Activated CD8-positive, alpha-beta memory T cell treated with anti-CD3 and anti-CD28 coated beads, Interleukin-2, amount 50 U/mL, for 48 hours (primary cell): ENCODE measurements at places on chromosomes 1 and 21.
A peak's percentile ranks its signal among the peaks of the same experiment; 100 is the strongest.

- no peak for DNase-seq
Observed at GRCh38 chr1:224300346-224300745, 29.6 kb downstream of the NVL start.

GRCh38 chr1:42913426-42914091, 45.1 kb downstream of the SLC2A1 start:
- no peak for DNase-seq

GRCh38 chr1:92544756-92545165, 58.0 kb upstream of the GFI1 start:
- no peak for DNase-seq

DNA sequence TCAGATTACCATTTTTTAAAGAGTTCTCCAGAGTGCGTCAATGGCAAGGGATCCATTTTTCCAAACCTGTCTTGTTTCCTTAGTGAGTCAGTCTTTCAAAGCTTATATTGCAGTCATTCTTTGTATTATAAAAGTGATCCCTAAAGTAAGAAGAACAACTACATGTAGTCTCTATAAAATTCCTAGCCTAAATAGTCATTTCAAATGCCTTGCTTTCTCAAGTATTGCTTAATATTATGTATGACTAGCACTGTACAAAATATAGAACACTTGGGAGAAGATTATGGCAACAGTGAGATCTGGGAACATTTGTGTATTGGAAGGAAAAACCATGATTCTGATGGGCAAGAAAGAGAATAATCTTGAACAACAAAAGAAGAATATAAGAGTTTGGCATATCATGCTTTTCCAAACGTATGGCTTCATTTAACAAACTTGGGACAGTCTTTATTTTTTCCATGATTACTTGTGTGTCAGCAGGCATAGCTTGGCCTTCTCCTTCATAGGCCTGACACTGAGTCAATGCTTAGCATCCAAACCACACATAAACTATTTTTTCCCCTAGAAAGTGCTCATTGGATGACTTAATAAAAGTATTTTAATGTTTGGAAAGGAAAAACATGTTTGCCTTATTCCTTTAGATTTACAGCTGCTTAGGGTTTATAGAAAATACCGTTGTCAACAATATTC, 547.4 kb downstream of the LTN1 start:
- no peak for DNase-seq

GRCh38 chr1:182806015-182806678, 16.6 kb downstream of the NPL start:
- DNase-seq = no peak

DNA sequence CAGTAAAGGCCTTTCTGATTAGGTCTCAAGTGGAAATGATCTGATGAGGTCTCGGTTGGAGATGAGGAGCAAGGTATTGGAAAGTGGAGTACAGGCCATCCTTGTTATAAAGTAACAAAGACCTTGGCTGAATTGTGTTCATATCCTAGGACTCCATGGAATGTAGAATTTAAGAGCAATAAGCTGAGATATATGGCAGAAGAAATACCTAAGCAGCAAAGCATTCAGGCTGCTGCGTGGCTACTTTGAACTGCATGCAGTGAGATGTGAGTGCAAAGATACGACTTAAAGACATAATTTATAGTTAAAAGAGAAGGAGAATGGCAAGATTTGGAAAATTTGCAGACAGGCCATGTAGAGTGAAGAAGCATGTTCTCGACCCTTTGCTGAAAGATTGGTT, 11.2 kb upstream of the XPR1 start:
- no peak for DNase-seq

- peak; percentile 54 for DNase-seq
Observed at GRCh38 chr1:31605908-31606427, 11.5 kb upstream of the HCRTR1 start.

GRCh38 chr21:14900058-14900457, 164.7 kb downstream of the NRIP1 start:
- DNase-seq = no peak

GRCh38 chr1:39896909-39897685, 4.6 kb downstream of the MYCL start:
- no peak for DNase-seq
